ENCODE measurements at places on chromosomes 11 and 22.

DNA sequence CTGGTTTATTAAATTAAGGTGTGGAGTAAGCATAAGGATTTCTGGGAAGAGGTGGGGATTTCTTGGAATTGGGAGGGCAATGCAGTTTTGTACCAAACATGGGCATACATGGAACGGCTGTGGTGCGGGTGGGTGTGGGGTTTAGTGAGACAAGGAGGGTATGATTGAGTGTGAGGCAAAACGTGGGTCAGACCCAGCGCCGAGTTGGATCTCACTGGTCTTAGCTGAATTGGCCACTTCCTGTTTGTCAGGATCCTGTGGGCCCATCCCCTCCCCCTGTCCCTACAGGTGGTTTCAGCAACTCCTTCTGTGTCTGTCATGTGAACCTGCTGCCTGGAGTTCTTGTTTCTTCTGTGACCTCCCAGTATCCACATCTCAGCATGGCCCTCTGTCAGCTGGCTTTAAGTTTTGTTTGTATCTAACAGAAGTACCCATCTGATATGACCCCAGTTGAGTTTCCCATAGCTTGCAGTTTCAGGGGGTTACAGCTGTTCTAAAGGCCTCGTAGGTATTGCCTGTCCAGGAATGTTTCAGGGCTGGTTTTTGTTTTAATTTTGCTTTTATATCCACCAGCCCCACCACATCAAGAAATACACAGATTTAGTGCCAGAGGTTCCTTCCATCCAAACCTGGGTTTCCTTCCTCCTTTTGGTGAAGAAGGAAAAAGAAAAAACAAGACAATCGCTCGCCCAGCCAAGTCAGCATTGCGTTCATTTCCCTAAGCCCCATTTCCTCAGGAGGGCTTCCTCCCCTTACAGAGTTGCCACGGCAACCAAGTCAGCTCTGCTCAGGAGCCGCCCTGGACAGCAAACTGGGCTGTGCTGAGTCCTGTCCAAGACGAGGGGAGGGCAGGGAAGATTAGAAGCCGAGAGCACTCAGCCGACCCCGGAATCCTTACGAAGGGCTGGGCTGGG, 6.0 kb downstream of the APOL1 start:
- DNase-seq, result no peak

- peak; percentile 6 for DNase-seq
Measured at GRCh38 chr11:124961972-124962609, 8.1 kb downstream of the CCDC15 start.

- peak; percentile 2 for DNase-seq
Measured at GRCh38 chr11:43644621-43645299, 35.8 kb upstream of the HSD17B12 start.

- DNase-seq, result no peak
Measured at GRCh38 chr11:2400762-2401435, 349 bp downstream of the TSSC4 start.

GRCh38 chr11:6667733-6668374, 12.2 kb upstream of the DCHS1 start:
- DNase-seq, result no peak

DNA sequence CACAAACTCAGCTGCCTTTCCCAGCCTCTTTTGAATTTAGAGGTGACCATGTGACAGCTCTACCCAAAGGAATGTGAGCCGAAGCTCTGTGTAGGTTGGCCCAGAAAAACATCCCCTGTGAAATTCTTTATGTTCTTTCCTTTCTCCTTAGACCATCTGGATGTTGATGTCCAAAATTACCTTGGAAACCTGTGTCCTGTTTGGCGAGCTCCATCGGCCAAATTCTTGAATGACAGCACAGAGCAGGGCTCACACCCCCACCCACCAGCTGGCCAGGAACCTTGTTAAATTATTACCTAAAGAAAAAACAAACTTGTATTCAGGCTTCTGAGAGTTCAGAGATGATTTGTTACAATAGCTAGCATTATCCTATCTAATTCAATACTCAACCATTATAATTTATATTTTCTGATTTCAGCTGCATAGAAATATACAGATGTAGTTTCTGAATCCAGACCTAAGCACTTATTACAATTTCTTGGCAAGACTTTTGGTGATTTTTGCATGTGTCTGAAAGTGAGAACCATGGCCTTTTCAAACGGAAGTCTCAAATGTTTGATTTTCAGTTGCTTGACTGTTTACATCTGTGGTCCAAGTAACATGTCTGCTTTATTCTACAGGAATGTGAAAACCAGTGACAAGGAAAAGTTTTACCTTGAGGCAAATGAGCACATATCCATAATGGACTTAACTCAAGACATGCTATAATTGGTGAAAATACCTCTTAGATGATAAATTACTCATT, 554.2 kb downstream of the NTM start:
- DNase-seq, result no peak

DNA sequence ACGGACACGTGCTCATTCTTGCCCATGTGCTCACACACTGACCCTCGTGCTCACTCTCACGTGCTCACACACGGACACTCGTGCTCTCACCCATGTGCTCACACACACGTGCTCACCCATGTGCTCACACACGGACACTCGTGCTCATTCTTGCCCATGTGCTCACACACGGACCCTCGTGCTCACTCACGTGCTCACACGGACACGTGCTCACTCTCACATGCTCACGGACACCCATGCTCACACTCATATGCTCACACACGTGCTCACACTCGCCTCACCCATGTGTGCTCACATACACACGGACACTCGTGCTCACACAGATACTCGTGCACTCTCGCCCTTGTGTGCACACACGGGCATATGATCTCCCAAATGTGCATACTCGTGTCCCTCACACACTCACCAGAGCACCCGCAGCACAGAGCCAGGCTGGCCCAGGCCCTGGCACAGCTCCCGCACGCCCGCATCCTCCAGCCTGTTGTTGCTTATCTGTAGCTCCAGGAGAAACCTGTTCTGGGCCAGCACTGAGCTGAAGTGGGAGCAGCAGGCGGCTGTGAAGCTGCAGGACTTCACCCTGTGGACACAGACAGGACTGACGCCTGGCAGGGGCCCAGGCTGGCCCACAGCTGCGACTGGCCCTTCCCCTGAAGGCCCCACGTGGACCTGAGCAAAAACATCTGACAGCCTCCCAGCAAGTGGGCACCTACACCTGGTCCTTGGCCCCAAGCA, 9.3 kb downstream of the RNH1 start:
- DNase-seq, result no peak

- no peak for DNase-seq
Measured at GRCh38 chr11:47852053-47852452, 3.9 kb upstream of the NUP160 start.

GRCh38 chr11:130133716-130134115, 25.9 kb upstream of the ST14 start:
- no peak for DNase-seq

GRCh38 chr11:70191495-70192140, 11.5 kb upstream of the FADD start:
- DNase-seq, result peak; percentile 87

DNA sequence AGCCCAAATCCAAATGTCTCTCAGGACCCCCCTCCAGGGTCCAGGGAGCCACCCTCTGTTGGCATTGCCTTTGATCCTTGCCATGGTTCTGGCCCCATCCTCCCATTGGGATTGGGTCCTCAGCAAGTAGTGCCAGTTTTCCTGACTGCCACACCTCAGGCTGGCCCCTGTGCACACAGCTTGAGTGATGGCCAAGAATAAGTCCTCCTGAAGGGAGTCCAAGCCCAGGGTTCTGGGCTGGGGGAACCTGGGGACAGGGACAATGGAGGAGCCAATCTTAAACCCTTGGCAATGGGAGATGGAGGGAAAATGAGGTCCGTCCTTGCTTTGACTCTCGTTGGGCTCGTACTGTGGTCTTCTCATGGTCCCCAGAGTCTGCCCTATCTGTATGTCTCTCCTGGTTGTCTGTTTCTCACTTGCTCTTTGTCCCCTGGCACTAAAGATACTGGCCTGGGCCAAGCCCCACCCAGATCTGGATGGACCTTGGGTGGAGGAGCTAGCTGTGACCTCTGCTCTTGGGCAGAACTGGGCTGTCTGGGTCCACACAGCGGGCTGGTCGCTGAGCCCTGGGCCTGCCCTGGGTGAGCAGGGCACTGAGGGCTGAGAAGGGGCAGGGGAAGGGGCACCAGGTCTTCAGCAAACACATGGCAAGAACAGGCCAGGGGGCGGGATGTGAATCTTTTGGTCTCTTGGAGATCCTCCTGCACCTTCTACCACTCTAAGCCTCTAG, 2.9 kb downstream of the SOX10 start:
- no peak for DNase-seq

DNA sequence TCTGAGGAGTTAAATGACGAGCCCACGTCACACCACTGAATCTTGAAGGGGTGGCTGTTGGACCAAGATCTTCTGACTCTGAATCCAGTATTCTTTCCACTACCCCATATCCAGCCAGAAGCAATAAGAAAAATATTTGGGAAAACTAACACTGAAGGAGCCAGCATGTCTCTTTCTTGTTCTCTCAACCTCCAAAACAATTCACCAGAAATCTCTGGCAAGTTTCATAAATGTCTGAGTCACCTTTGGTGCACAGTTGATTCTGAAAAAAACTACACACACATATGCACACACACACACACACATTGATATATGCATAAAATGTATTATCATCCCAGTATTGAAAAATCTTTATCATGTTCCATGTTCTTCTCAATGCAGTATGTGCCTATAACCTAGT, 104.3 kb upstream of the BLID start:
- DNase-seq, result no peak

DNA sequence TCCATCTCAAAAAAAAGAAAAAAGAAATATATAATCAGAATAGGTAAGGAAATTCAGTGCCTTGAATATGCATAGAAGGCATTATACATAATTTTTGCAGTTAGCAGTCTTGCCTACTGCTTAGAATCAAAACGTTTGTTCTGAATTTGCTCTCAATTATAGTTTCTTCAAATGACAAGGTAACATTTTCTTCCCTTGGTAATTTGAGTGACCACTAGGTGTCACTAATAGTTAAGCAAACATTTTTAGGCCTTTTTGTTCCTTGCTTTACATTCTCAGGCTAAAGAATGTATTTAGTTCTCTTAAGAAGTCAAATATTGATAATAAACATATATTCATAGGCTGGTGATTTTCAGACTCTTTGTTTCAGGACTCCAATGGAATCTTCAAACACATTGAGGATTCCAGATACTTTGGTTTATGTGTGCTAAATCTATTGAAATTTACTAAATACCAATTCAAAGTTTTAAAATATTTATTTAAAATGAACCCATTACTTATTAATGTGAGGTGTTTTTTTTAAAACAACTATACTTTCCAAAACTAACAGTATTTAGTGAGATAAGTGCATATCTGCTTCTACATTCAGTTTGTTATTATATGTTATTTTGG, 55.0 kb upstream of the DEPDC7 start:
- no peak for DNase-seq

DNA sequence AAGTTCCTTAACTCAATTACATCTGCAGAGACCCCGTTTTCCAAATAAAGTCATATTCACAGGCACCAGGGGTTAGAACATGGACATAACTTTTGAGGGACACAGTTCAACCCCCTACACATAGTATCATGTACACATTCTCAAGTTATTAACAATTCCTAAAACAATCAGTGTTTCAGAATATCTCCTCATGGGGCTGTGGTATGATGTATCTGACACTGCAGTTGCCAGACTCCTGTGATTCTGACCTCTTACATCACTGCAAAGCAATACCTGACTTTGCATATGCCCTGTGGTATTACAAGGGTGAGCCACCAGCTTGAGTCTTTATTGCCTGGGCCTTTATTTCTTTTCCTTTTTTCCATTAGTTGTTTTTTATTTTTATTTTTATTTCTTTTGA, 141.7 kb downstream of the COMMD9 start:
- no peak for DNase-seq

DNA sequence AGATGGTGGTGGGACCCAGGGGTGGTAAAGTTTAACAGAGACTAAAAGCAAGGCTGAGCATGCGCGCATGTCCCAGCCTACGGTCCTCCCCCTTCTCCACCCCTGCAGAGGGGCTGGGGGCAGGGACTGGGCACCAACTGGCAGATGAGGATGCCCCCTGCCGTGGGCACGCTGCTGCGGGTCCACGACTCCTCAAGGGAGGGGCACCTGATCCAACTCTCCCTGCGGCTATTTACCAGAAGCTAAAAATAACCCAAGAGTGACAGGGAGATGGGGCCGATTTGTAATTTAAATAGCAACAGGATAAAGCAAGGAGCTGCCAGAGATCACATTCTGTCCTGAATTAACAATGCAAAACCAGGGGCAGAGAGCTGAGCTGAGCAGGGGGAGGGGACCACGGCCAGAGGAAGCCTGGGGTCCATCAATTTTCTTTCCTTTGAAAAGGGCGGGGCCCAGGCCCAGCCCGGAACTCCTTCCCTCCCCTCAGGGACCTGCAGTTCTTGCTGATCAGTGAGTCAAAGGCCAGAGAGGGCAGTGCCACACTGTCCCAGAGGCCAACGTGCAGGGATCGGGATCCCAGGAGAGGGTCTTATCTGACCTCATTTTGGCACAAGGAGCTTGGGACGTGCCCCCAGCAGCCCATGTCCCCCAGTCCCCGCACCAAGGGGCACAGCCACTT, 8.1 kb upstream of the DGKZ start:
- DNase-seq, result no peak

DNA sequence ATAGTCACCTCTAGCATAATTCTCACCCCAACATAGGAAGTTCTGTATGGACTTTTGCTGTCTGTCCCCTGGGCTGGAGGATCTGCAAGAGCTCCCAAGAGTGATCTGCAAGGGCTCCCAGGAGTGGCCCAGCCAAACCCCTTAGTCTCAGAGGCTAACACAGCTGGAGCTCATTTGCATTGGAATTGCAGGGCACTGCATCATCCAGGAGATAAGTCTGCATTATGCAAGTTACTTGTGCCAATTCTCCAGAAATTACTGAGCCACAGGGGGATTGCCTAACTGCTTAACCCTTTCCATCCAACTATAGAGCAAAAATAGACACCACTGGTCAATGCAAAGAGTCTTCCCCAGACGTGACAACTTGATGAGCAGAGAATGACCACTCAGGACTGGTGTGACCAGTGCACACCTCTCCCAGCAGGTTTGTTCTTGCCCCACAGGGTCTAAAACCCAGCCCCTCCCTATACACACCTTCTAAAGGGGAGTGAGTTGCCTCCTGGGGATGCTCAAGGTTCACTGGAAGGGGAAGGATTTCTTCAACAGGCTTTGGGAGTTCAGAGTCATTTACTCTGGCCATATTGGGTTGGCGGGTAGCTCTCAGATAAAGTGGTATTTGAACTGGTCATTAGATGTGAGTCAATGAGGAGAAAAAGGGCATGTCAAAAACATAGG, 38.4 kb downstream of the POU2AF3 start:
- DNase-seq, result peak; percentile 70

DNA sequence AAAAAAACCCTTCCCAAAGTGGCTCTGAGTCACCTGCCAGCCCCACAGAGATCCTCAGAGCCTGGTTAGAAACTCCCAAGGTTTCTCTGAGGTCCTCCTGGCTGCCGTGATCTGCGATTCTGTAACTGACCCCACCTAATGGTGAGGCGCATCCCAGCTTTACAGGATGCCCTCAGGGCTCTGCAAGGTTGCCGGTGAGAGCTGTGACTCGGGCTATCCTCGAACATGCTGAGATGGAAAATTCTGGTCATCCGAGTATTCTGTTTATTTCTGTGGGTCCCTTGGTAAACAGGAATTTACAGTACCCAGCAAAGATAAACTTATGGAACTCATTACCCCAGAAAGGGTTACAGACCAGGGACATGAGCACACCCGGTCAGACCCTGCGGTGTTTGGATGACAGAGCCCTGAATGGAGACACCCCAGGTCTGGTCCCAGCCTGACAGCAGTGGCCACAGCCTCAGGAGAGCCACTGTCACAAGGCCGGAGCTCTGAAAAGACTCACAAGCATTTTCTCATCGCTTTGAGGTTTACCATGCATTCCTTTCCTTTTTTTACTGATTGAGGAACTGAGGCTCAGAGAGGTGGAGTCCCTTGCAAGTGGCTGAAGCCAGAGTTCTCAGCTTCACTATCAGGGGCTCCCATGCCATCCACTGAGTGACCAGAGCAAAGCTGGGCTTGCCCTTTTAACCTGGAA, 22.2 kb downstream of the LIF start:
- DNase-seq, result no peak
